Naive thymus-derived CD8-positive, alpha-beta T cell (primary cell): ENCODE measurements at places on chromosomes 11 and 22. TPM values are rescaled to one million over a fixed set of nuclear protein-coding genes. Genes with fewer than 3 reads are reported as not detected.
A peak's percentile ranks its signal among the peaks of the same experiment; 100 is the strongest.

Gene RAB36
- total RNA-seq, result 1.1 TPM

Gene RFPL1
- not detected for total RNA-seq

Gene GPR83
- total RNA-seq, result 0.11 TPM

Gene FOLR2
- total RNA-seq, result 0.31 TPM

DNA sequence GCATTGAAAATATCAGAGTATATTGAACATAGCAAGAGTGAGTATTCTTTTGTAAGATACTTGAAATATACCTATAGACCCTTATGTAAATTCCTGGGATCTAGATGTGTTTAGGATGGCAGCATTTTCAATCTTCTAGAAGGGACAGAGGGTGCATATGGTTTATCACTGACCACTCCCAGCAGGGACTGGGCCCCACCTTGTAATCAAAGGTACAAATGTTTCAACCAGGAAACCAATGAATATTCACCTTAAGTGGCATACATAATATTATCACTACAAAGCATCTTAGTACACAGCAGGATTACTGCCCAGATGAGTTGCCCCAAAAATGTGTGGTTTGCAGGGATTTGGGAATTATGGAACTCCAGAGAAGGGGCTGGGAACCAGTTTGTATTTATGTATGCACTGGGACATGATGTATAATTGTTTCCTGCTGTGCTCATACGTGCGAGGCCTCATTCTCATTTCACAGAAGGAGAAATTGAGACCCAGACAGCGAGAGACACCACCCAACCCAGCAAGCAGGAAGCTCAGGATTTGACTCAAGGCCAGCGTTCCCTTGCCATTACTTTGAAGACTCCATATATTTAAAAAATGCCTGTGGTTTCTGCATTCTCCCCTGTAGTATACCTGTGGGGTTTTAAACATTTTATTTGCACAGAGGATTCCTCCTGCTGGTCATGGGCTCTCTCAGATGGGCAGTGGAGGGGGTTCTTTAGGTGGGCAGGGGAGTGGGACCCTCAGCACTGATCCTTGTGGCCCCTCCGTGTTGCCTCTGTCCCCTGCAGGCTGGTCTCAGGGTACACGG lies 5.2 kb downstream of the APOL4 start:
- H3K36me3 ChIP-seq, result no peaks in the 10 kb centered on the region
- peak overlapping the region; percentile 35 for H3K27ac ChIP-seq
- H3K4me3 ChIP-seq, result no peak overlapping the region
- peaks cover 19% of the 10 kb centered on the region for H3K4me1 ChIP-seq
- no peak for DNase-seq

DNA sequence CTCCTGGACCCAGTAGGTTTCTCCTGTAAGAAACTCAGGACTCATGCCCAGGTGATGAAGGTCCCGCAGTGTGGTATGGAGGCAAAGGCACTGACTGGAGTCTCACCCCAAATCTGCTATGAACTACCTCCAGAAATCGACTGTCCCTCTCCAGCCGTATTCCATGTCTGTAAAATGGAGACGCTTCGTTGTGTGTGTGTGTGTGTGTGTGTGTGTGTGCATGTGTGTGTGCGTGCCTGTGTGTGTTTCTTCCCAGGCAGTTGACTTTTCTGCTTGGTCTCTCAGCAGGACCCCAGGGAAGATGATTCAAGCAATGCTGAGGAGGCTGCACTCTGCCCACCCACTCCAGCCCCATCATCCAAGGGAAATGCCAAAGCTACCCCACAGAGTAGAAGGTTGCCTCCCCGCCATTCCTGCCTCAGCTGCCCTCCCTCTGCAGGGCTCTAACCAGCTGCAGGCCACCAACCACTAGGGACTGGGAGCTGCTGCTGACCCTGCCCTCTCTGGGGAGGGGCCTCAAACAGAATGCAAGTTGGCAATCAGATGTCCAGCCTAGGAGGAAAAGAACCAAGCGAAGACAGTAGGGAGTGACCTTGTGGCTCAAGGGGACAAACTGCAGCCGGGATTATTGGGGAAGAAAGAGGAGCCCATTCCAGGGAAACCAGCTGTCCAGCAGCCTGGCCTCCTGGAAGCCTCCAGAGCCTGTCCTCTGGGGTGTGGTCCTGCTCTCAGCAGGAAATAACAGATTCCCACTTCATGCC lies 56.2 kb downstream of the SLC22A12 start:
- peaks cover 70% of the 10 kb centered on the region for H3K27me3 ChIP-seq
- no peaks in the 10 kb centered on the region for H3K36me3 ChIP-seq
- H3K27ac ChIP-seq, result no peak overlapping the region
- H3K4me1 ChIP-seq, result peaks cover 3% of the 10 kb centered on the region
- no peak for DNase-seq

DNA sequence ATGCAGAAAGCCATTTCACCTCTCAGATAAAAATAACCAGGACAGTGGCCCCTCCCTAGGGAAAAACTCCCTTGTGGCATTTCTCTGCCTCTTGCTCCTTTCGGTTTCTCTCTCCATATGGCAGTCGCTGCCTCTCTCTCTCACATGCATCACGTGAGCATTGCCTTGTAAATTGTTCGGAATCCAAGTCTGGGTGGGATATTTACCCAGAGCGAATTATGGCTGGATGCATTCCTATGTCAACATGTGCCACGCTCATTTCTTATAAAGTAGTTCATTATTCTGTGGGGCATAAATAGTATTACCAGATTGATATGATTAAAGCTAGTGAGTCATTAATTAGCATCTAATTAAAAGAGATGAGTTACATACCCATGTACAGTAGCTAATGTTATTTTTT lies 392.9 kb downstream of the INSC start:
- H3K27ac ChIP-seq, result no peak overlapping the region
- H3K36me3 ChIP-seq, result no peaks in the 10 kb centered on the region
- no peak for DNase-seq

Gene C22orf31
- not detected for total RNA-seq

DNA sequence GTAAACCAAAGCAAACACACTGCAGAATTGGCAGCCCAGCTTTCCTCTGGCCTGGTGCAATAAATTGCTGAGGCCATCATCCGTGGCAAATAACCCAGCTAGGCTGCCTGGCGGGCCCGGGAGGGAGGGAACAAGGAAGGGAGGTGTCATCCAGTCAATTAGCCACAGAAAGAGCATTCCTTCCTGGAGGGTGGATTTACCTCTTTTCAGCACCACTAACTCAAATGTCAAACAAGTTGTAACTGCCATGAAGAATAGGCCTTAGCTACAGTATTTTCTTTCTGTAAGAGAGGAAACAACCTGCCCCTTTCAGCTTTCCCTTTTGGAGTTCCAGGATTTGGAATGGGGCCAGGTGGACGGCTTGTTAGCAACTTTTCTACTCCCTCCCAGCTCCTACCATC lies 163.8 kb upstream of the BDNF start:
- DNase-seq, result no peak
- H3K36me3 ChIP-seq, result no peaks in the 10 kb centered on the region
- H3K4me3 ChIP-seq, result no peak overlapping the region

DNA sequence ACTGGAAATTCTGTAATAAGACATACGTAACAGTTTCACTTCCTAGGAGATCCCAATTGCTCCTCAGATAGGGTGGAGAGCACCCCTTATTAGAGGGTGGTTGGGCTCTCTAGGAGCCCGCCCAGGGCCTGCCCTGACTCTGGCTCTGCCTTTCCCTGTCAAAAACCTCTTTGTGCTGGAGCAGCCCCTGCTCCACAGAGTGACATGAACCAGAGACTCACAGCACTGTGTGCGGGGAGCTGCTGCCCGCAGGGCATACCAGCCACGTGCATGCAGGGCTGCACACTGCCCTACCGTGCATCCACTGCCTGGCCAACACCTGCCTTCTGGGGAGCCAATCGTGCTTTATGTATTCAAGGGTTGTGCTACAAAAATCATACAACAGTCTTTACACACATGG lies 24.3 kb downstream of the KCNQ1OT1 start:
- no peak for DNase-seq
- no peak overlapping the region for H3K27ac ChIP-seq
- H3K4me1 ChIP-seq, result peaks cover 4% of the 10 kb centered on the region
- no peaks in the 10 kb centered on the region for H3K36me3 ChIP-seq
- no peaks in the 10 kb centered on the region for H3K27me3 ChIP-seq

GRCh38 chr11:111592491-111592890 lies 9.8 kb upstream of the SIK2 start:
- H3K4me3 ChIP-seq, result no peak overlapping the region
- H3K36me3 ChIP-seq, result no peaks in the 10 kb centered on the region
- no peak for DNase-seq

DNA sequence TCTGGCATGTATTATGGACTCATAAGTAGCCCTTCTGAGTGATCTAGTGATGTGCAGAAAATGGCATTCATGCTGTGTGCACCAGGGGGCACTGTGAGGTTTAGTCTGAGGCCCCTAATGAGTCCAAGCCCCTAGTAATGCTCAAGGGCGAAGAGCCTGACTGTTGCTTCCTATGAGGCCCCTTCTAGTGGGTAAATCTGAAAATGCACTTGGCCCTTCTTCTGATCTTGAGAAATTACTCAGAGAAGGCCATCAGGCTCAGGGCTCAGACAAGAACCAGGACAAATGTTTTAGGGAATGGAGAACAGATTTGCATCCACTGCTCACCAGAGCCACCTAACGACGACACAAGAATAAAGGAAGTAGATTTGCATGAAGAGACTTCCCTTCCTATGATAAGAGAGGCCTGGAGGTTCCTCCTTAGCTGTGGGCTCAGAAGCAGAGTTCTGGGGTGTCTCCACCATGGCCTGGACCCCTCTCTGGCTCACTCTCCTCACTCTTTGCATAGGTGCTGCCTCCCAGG lies 75.8 kb downstream of the GGTLC2 start:
- peak overlapping the region; percentile 51 for H3K27ac ChIP-seq
- peak; percentile 21 for DNase-seq
- peaks cover 27% of the 10 kb centered on the region for H3K4me1 ChIP-seq
- H3K27me3 ChIP-seq, result no peaks in the 10 kb centered on the region
- no peaks in the 10 kb centered on the region for H3K36me3 ChIP-seq

Gene PRODH
- total RNA-seq, result 0.49 TPM

Gene OR56A5
- total RNA-seq, result not detected

- DNase-seq, result no peak
- no peaks in the 10 kb centered on the region for H3K36me3 ChIP-seq
- H3K4me1 ChIP-seq, result no peaks in the 10 kb centered on the region
- H3K4me3 ChIP-seq, result no peak overlapping the region
- peaks cover 40% of the 10 kb centered on the region for H3K27me3 ChIP-seq
These were observed 8.5 kb downstream of the ST14 start for GRCh38 chr11:130168105-130168504.

Gene BAIAP2L2
- 2.2 TPM for total RNA-seq

Gene SAA1
- total RNA-seq, result not detected

Gene VWA5A
- 8.9 TPM for total RNA-seq

Gene CALCA
- not detected for total RNA-seq

- no peak overlapping the region for H3K4me3 ChIP-seq
- H3K27ac ChIP-seq, result no peak overlapping the region
- H3K27me3 ChIP-seq, result peaks cover 10% of the 10 kb centered on the region
These were observed 34.4 kb upstream of the RCN1 start for GRCh38 chr11:32056438-32056837.

Gene PDXP
- 4.3 TPM for total RNA-seq

- no peak overlapping the region for H3K4me3 ChIP-seq
- no peak overlapping the region for H3K27ac ChIP-seq
- DNase-seq, result no peak
- no peaks in the 10 kb centered on the region for H3K27me3 ChIP-seq
These were observed 560.9 kb upstream of the ANO5 start for GRCh38 chr11:21631991-21632390.

DNA sequence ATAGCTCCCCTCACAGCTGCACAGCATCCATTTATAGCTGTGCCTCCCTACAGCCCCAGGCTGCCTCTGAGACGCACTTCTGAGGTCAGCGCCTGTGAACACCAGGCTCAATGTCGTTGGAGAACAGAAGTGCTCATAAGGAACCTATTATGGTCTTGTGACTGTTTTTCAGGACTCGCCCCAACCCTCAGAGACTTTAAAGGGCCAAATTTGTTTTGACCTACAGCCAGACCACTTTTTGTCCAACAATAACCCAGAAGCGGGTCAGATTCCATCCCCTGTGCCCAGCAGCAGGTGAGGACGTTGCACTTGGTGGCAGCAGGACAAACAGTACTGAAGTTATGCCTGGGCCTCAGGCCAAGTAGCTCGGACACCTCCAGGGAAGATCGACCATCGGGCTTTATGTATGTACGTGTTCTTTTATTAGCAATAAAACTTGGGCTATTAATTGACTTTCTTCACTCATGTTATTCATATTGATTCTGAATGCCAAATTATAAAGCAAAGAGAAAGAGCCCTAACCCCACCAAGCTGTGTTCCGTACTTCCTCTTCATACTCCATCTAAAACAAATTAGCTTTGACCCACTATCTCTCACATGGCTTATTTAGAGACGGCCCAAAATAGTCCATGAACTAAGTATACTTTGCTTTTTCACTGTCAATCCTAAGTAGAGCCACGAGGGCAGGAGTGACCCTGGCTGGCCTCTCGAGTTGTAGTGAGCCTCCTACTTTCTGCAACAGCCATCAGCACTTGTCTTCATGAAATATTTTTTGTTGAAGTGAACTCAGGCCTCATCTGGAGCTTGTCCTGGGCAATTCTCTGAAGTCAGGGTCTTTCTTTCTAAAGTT lies 92.3 kb upstream of the PAX6 start:
- H3K36me3 ChIP-seq, result peaks cover 10% of the 10 kb centered on the region
- H3K27me3 ChIP-seq, result peaks cover 31% of the 10 kb centered on the region
- no peak for DNase-seq
- no peak overlapping the region for H3K27ac ChIP-seq

GRCh38 chr11:33290319-33290718 lies 33.1 kb downstream of the HIPK3 start:
- no peak overlapping the region for H3K4me3 ChIP-seq
- peaks cover 10% of the 10 kb centered on the region for H3K36me3 ChIP-seq
- no peaks in the 10 kb centered on the region for H3K27me3 ChIP-seq
- no peak overlapping the region for H3K27ac ChIP-seq
- H3K4me1 ChIP-seq, result peaks cover 29% of the 10 kb centered on the region

DNA sequence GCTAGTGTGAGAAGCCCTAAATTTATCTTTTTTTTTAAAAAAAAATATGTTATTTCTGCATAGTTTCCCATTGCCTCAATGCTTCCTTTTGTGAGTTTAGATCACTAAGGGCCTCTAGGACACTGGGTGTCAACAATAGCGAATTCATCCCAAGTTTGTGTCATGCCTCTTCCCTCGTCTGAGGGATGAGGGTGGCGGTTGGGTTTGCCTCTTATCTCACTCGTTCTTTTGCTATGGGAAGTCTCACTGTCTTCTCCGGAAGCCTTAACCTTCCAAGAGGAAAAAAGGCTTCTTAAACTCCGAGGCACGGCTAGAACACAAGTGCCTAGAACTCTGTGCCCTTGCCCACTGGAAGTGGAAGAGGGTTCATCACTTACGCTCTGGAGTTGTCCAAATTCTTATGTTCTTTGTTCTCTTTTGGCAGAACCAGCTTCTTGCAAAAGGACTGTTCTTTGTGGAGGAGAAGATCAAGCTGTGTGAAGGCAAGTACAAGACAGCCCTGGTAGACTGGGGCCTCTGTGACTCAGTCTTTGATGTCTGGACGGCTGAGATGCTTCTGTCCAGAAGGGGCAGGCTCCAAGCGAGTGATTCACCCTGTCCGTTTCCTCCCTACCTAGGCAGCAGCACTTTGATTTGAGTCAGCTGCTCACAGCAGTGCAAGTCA lies 78.5 kb downstream of the TRAF6 start:
- DNase-seq, result no peak
- H3K27ac ChIP-seq, result no peak overlapping the region
- H3K4me1 ChIP-seq, result no peaks in the 10 kb centered on the region
- no peaks in the 10 kb centered on the region for H3K27me3 ChIP-seq
- no peaks in the 10 kb centered on the region for H3K36me3 ChIP-seq
- no peak overlapping the region for H3K4me3 ChIP-seq
